ENCODE measurements at places on chromosomes 3 and 15. TPM values are rescaled to one million over a fixed set of nuclear protein-coding genes. Genes with fewer than 3 reads are reported as not detected.

- no peak for DNase-seq
These were observed 44.0 kb downstream of the IDH2 start for GRCh38 chr15:90058308-90058707.

The PEX11A gene
- 11.0 TPM for total RNA-seq

DNA sequence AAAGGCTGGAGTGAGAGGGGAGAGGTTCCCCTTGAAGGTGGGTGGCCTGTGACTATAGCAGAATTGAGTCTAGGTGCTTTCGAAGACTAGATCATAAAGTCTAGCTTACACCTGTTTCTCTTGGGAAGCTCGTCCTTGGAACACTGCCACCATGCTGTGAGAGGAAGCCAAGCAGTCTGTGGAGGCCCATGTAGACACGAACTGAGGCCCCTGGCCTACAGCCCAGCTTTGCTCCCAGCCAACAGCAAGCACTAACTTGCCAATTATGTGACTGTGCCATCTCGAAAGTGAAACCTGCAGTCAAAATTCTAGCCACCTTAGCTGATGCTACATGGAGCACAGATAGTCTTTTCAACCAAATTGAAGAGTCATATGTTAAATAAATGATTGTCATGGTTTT, 190.5 kb upstream of the NECTIN3 start:
- DNase-seq: peak; percentile 27

The FBXO40 gene
- not detected for total RNA-seq

DNA sequence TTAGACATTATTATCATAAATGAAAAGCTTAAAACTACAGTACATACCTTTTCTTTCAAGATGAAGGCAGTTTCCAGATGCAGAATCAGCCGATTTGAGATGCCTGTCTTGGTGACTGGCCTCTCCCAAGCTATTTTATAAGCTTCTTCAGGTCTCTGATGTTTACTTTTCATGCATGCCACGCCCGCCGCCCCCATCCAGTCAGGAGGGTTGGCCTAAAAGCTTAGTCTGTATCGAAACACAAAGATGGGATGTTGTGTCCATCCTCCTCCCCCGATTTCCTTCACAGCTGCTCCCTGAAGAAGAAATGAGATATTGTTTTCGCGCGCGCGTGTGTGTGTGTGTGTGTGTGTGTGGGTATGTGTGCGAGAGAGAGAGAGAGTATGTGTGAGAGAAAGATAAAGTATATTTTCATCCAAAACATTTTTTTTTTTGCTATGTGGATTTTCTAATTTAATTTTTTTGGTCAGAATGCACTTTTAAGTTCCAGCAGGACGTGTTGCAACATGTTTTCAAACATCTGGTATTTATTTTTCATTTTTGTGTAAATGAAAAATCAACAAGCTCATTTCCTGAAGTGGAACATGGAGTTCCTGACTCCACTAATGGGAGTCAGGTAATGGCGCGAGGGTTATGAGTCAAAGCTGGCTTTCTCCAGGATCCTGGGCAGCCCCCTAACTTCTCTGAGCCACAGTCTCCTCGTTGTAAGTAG, at the start of gene APOD:
Gene APOD, minus strand, starts transcription at position 110 of the 712 bp plus-strand sequence. CDS start 4,479 bp downstream, outside the sequence.
- no peak for DNase-seq

GRCh38 chr3:143535994-143536784, 312.1 kb downstream of the SLC9A9 start:
- DNase-seq: no peak

- DNase-seq: no peak
These were observed 258.0 kb upstream of the RARB start for GRCh38 chr3:25170021-25170420.

The CPEB1 gene
- total RNA-seq: 34.0 TPM

DNA sequence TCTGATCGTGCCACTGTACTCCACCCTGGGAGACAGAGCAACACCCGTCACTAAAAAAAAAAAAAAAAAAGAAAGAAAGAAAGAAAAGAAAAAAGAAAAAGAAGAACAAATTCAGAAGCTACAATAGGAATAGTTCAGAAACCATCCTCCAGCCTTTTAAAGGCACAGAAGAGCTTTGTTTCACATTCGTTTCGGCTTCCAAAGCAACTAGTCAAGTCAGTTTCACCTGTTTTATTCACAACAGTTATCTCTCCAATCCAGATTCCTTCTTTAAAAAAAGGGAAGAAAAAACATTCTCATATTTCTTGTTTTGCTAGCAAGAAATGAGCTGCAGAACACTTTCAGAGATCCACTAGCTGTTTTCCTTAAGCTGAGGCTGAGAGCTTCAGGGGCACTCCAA, 767.7 kb upstream of the CFAP20DC start:
- DNase-seq: no peak

- no peak for DNase-seq
These were observed 78.1 kb upstream of the CGNL1 start for GRCh38 chr15:57298204-57298603.

DNA sequence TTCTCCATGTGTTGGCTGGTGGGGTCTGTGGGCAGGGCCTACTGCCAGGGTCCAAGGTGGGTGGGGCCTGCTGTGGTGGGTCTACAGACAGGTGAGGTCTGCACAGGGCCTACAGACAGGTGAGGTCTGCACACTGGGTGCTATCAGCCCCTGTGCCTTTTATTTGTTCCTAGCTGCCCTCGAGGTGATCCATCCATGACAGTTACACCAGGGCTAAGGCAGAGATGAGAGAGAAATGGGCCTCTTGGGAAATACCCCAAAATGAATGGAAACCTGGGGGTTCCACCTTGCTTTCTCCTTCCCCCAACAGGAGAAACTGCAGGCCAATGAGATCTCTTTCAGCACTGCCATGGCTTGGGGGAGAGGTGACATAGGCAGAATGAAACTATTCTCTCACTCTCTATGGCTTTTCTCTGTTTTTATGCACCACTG, 36.4 kb downstream of the CFAP100 start:
- DNase-seq: no peak

GRCh38 chr15:74844319-74845207, 1.6 kb upstream of the ULK3 start:
- no peak for DNase-seq

The DISP2 gene
- total RNA-seq: 1.0 TPM

The CCDC54 gene
- total RNA-seq: not detected

DNA sequence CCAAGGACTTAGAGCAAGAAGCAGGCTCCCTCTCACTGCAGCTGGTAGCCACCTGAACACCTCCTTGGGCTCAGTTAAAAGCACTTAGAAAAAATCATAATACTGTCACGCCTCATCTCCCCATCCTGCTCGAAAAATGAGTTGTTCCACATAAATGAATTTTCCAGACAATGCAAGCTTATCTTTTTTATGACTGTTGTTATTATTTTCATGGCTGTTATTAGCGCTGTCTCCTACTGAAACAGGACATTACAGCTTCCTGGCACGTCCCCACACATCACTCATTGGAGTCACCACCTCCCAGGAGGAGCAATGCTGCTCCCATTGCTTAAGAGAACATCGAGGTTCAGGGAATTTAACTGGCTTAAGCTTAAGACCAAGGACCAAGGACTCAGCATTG, 26.5 kb downstream of the CCDC33 start:
- no peak for DNase-seq

The DPH3 gene
- total RNA-seq: 14.2 TPM

- no peak for DNase-seq
These were observed 25.3 kb downstream of the CSPG5 start for GRCh38 chr3:47553407-47553806.

DNA sequence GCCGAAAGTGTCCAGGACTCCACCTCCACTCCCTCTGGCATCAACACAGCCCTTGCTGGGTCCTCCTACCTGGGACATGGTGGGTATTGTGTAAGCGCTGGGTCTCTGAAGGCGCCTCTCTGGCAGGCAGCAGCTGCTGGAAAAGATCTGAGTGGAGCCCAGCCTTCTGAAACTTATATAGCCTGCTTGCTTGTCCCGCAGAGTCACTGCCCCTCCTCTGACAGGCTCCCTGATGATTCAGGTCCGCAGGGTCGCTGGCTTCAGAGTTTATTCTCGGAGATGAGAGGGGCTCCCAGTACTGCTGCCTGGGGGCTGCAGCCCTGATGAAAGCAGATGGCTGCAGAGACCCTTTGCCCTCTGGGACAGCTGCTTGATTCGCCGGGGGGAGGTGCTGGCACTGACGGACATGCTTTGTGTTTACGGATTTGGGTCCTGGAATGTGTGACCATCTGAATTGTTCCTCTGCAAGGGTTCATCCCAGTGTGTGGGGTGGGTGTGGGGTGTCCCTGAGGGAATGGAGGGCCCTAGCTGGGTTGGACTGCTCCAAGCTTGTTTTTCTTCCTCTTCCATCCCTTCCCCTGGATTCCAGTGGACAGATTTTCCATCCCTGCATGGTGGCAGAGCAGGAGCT, at the start of gene MUSTN1:
Gene MUSTN1, minus strand, starts transcription at position 149 of the 631 bp plus-strand sequence. Its CDS starts 71 bp downstream, at position 78.
- DNase-seq: no peak

GRCh38 chr3:194976874-194977273, 291.2 kb downstream of the FAM43A start:
- no peak for DNase-seq

- DNase-seq: no peak
These were observed 236.9 kb upstream of the TRIM42 start for GRCh38 chr3:140441006-140441405.

DNA sequence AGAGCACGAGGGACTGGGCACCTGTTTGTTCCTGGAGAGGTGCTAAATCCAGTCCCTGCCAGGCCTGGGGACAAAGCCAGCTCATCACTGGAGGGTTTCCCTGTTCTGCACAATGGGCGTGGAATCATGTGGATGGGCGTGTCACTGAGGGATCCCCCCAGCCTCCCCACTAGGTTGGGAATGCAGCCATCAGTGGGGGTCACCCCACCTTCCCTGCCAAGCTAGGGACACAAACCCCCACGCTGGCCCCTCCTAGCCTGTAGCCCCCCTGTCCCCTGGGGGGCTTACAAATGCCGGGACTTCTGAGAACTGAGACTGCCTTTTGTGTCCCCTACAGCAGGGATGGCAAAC, 61.9 kb downstream of the NSMCE3 start:
- no peak for DNase-seq

GRCh38 chr3:127784865-127785710, 37.2 kb downstream of the MGLL start:
- DNase-seq: no peak

The CSPG5 gene
- 8.5 TPM for total RNA-seq

DNA sequence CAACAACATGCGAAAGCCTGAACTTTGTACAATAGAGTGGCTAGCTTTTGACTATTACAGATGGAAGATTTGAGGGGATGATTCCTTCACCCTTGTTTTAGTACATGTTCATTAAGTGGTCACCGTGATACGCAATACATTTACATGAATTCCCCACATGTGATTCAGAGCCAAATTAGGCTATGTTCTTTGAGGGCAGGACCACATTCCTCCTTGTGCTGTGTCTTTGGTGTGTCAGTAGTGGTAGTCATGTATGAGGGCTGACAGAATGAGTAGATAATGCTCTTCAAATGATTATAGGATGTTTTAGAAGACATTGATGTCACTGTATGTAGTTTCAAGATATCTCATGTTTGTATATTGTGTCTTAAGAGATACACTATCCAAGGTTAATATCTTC, 12.1 kb downstream of the PTPRG start:
- DNase-seq: no peak

DNA sequence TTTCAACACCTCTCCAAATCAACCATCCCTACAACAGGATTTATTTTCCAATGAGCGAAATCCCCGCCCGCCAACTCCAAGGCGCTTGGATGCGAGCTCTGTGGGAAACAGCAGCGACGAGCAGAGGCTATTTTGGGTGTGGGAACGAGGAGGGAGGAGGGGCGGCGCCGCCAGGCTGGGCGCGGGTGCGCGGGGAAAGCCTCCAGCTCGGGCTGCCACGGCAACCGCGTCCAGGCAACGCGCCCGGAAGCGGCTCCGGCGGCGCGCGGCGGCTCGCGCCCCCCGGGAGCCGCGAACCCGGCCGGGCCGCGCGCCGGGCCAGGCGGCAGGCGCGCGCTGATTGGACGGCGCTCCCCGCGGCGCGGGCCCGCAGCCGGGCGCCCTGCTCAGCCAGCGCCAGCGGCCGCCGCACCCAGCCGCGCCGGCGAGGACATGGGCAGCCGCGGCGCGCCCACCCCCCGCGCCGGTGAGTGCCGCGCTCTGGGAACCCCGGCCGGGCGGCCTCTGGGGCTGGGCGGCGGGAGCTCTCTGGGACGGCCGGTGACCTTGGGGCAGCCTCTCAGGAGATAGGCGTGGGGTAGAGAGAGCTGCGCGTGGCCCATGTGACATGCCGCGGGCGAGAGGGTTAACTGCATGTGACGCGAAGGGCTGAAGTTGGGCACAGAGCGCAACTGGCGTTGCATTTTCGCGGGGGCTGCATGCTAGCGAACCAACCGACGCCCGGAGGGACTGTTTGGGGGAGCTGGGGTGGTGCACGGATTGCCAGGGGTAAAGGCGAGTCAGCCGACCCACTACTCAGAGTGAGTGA, at the start of gene FAM81A:
Gene FAM81A, plus strand, starts transcription at position 370 of the 808 bp plus-strand sequence. CDS start 20,441 bp downstream, outside the sequence.
- peak; percentile 62 for DNase-seq

GRCh38 chr3:133965906-133966305, 63.8 kb downstream of the SLCO2A1 start:
- DNase-seq: no peak

DNA sequence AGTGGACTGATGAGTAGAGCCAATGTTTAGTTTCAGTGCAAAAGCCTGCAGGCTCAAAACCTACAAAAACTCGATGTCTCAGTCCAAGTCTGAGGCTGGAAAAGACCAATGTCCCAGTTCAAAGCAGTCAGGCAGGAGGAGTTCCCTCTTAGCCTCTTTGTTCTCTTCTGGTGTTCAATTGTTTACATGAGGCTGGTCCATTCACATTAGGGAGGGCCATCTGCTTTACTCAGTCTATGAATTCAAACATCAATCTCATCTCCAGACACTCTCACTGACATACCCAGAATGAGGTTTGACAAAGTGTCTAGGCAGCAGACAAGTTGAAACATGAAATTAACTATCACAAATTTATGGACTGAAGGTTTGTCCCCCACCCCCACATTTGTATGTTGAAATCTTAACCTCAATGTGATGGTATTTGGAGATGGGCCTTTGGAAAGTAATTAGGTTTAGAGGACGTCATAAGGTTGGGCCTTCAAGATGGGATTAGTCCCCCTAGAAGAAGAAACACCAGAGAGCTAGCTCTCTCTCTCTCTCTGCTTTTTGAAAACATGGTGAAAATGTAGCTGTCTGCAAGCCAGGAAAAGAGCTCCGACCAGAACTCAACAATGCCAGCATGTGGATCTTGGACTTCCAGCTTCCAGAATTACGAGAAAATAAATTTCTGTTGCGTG, 438.5 kb upstream of the RGMA start:
- no peak for DNase-seq

DNA sequence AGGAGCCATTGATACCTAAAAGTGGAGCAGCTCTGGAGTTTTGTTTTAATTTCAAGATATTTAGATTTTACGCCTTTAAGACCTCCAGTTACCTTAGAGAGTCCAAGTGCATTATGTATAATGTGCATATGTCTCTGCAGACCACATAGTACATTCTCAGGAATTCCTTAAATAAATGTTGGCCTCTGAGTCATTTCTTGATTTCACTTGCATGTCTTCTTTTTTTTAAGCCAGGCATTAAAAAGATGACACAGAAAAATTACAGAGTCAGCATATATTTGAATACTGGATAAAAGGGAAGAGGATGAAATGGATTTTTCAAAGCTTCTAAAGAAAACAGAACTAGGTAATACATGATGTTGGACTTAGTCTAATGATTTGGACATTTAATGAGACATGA, 125.2 kb downstream of the TMCO5A start:
- DNase-seq: no peak

Measured in G401 (cell line).